Right atrium auricular region (tissue), 2 donors: ENCODE measurements at places on chromosomes 5 and 9. TPM values are rescaled to one million over a fixed set of nuclear protein-coding genes. Genes with fewer than 3 reads are reported as not detected.

The MEGF9 gene
- total RNA-seq, result 15.3 TPM

GRCh38 chr9:131927091-131927490 is 152.6 kb downstream of the MED27 start:
- H3K4me1 ChIP-seq, result no peaks in the 10 kb centered on the region
- H3K4me3 ChIP-seq, result no peak overlapping the region
- H3K27ac ChIP-seq, result no peak overlapping the region
- H3K27me3 ChIP-seq, result no peaks in the 10 kb centered on the region
- no peaks in the 10 kb centered on the region for H3K36me3 ChIP-seq
- no peak for DNase-seq

The AHRR gene
- total RNA-seq, result 0.30 TPM

DNA sequence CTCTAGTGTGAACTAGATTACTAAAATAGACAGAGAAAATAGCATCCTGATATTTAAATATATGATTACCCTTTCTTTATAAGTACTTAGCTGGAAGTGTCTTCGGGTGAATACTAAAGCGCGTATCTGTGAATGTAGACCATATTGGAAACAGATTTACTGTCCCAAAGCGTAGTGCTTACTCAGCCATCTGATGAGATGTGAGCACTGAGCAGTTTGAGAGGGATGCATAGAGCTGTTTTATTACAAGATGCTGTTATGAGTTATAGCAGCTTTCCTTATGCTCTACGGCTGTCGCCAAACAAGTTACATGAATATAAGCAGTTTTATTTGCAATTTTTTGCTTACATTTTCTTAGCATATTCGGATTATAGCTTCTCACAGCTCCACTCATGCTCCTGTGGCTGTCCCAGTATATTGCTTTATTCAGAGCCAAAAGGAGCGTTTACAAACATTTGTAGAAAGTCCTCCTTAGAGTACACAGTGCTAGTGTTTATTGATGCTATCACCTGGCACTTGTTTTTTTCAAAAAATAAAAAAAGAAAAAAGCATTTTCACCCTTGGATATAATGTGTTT is 981.4 kb upstream of the WWC1 start:
- no peak overlapping the region for H3K27ac ChIP-seq
- H3K27me3 ChIP-seq, result no peaks in the 10 kb centered on the region
- no peaks in the 10 kb centered on the region for H3K4me1 ChIP-seq
- H3K36me3 ChIP-seq, result no peaks in the 10 kb centered on the region
- no peak for DNase-seq
- H3K4me3 ChIP-seq, result no peak overlapping the region

- H3K27ac ChIP-seq, result no peak overlapping the region
- no peaks in the 10 kb centered on the region for H3K4me1 ChIP-seq
Observed at GRCh38 chr9:87816036-87816435, 66.6 kb upstream of the SPATA31E1 start.

DNA sequence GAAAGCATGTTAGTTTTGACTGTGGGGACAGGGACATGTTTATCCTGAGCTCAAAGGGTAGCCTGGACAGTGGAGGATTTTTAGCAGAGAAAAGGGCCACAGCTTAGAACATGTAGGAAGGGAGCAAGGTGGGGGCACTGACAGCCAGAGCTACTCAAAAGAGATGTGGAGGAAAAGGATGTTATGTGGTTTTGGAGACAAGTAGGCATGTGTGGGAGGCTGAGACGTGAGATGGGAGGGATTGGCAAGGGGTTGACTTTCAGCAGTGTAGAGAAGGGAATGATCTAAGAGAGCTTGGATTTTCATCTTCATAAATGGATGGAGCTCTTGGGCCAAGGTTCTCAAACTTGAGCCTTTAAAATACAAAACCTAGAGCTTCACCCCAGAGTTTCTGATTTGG is 24.0 kb downstream of the SYK start:
- H3K27me3 ChIP-seq, result no peaks in the 10 kb centered on the region
- DNase-seq, result peak; percentile 2
- H3K4me3 ChIP-seq, result no peak overlapping the region
- H3K36me3 ChIP-seq, result no peaks in the 10 kb centered on the region
- H3K4me1 ChIP-seq, result no peaks in the 10 kb centered on the region

GRCh38 chr5:5544094-5544663 is 121.7 kb downstream of the ICE1 start:
- H3K36me3 ChIP-seq, result no peaks in the 10 kb centered on the region
- no peak overlapping the region for H3K27ac ChIP-seq
- no peak overlapping the region for H3K4me3 ChIP-seq
- H3K27me3 ChIP-seq, result no peaks in the 10 kb centered on the region

The PCDHA12 gene
- 0.59 TPM for total RNA-seq

GRCh38 chr5:951940-952596 is 56.5 kb upstream of the NKD2 start:
- H3K4me1 ChIP-seq, result peaks cover 11% of the 10 kb centered on the region
- H3K36me3 ChIP-seq, result no peaks in the 10 kb centered on the region

The IFNA21 gene
- not detected for total RNA-seq

- H3K27ac ChIP-seq, result no peak overlapping the region
- H3K36me3 ChIP-seq, result peaks cover 52% of the 10 kb centered on the region
- no peaks in the 10 kb centered on the region for H3K4me1 ChIP-seq
- H3K4me3 ChIP-seq, result no peak overlapping the region
- no peak for DNase-seq
Observed at GRCh38 chr9:113042884-113043657, 13.5 kb downstream of the ZFP37 start.

The FAM78A gene
- 31.8 TPM for total RNA-seq
